ENCODE measurements at places on chromosomes 2 and 18. TPM values are rescaled to one million over a fixed set of nuclear protein-coding genes. Genes with fewer than 3 reads are reported as not detected.

DNA sequence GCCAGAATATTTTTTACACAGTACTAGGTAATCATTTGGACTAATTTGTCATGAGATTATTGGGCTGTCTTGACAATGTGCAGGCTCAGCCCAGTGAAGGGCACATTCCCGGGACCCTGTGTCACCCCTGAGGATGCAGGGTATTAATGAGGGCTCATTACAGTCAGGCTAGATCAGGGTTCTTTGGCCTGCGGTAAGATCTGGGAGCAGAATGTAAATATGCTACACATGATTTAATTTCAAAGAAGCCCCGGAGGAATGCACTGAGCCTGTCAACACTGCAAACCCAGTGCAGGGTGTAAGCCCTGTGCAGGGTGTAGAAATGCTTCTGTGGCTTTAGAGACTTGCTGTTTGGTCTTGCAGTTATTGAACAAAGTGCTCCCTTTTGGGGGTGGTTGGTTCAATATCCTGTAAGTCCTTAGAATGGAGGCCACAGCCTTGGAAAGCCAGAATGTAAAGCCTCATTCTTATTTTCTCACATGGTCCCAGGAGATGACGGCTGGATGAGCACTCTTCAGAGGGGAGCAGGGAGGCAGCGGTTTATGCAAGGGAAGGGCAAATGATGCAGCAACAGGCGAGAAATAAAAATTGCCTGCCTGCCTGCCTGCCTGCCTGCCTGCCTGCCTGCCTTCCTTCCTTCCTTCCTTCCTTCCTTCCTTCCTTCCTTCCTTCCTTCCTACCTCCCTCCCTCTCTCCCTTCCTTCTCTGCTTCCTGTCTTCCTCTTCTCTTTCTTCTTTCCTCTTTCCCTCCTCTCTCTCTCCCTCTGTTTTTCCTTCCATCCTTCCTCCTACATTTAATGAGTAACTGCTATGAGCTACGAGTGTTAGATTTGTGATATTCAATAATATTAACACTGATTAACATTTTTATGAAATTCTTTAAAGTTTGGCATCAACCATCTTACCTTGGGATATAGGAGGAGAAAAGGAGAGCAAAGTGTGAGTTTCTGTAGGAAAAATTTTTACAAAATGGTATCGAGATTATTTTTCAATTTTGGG, 148.8 kb downstream of the VAPA start:
- no peak for DNase-seq

DNA sequence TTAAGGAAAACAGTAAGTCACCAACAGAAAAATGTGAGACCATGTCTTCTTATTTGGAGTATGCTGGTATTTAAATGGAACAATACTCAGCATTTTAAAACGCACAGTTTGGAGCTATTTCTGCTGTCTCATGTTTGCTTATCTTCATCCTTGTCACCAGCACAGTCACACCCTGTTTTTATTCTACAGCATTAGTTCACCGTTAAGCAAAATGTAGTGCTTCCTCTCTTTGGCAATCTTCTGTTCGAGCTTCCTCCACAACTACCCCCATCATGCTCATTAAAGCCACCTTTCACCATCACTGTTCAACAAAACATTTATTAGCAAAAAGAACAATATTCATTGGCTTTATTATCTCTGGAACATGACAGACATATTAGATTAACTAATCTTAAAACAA, 64.0 kb downstream of the SLC40A1 start:
- DNase-seq, result no peak

DNA sequence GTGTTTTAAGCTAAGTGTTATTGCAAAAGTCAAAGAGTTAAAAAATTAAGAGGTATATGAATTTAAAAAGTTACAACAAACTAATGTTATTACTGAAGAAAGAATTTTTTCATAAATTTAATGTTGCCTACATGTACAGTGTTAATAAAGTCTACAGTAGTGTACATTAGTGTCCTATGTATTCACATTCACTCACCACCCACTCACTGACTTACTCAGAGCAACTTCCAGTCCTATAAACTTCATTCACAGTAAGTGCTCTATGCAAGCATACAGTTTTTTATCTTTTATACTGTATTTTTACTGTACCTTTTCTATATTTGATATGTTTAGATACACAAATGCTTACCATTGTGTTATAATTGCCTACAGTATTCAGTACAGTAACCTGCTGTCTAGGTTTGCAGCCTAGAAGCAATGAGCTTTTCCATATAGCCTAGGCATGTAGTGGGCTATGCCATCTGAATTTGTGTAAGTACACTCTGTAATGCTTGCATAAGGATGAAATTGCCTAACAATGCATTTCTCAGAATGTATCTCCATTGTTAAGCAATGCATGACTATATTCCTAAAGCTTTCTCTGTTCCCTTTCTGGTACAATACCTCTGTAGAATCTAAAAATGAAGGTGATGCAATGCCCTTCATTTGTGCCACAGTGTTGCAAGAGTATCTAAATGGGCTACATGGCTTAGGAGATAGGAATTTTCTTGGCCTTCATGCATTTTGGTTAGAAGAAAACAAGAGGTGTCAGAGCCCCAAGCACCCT, 370.8 kb upstream of the NT5C1B start:
- no peak for DNase-seq

GRCh38 chr18:48913201-48913600, 37.6 kb downstream of the SMAD7 start:
- DNase-seq, result no peak

DNA sequence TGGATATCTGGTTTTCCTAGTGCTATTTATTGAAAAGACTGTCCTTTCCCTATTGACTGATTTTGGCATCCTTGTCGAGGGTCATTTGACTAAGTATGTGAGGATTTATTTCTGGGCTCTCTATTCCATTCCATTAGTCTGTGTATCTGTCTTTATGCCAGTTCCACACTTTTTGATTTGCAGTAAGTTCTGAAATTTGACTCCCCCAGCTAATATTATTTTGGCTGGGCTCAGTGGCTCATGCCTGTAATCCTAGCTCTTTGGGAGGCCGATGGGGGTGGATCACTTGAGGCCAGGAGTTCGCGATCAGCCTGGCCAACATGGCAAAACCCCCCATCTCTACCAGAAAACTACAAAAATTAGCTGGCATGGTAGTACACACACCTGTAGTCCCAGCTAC, 46.8 kb upstream of the GAREM2 start:
- DNase-seq, result no peak

- DNase-seq, result no peak
These were observed 1.7 kb upstream of the MYO3B start for GRCh38 chr2:170176212-170176611.

- DNase-seq, result no peak
These were observed 95.9 kb downstream of the MAP4K4 start for GRCh38 chr2:101793277-101793969.

GRCh38 chr2:216284708-216285107, 87.6 kb downstream of the MARCHF4 start:
- no peak for DNase-seq

GRCh38 chr2:47029737-47030524, 114.3 kb upstream of the MCFD2 start:
- no peak for DNase-seq

- DNase-seq, result no peak
These were observed 40.1 kb downstream of the GPD2 start for GRCh38 chr2:156476021-156476849.

DNA sequence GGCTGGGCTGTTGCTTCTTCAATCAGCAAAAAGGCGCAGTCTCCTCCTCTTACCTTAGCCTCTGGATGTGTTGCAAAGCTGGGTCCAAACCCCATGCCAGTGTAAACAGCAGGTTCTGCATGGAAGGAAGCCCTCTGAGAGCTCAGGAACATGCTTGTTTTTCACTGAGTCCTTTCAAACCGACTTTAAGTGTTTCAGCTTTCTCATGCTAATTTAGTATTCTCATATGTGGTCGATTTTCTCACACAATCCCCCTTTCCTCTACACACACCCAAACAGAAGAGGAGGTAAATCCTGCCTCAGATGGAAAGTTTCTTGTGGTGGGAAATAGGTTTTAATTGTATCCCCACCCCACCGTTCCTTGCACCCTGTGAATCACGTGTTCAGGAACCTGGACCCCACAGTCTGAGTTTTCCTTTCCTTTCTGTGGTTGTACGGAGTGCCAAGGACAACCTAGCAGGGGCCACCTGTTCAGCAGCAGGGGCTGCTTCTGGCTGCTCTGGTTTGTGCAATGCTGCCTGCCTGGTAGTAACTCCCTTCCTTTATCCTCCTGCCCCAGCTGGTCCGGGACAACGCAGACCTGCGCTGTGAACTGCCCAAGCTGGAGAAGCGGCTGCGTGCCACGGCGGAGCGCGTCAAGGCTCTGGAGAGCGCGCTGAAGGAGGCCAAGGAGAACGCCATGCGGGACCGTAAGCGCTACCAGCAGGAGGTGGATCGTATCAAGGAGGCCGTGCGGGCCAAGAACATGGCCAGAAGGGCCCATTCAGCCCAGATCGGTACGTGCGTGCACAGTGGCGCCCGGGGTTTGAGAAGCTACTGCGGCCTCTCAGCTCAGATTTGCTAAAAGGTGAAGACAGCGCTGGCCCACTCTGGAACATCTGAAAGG, 28.7 kb upstream of the LYPD6B start:
- DNase-seq, result no peak

GRCh38 chr2:56338232-56338631, 154.4 kb downstream of the CCDC85A start:
- DNase-seq, result no peak

- DNase-seq, result no peak
These were observed 103.4 kb downstream of the DYSF start for GRCh38 chr2:71556692-71557250.

GRCh38 chr2:55766947-55767346, 73.3 kb upstream of the PNPT1 start:
- DNase-seq, result no peak

GRCh38 chr2:231571661-231572191, 20.9 kb upstream of the TEX44 start:
- DNase-seq, result no peak

DNA sequence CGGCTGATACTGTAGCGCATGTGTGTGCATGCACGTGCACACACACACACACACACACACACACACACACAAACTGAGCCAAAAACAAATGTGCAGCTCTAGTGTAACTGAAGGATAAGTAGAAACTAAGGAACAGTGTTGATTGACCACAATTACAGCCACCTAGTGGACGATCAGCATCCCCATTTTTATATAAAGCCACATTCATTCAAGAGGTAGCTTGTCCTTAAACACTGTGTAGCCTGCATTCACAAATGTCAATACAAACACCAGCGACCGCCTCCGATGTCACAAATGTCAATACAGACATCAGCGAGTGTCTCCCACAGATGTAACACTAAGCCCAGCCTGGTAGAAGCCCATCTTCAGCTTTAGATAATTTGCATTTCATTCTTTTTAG, 167.4 kb downstream of the PTGR3 start:
- DNase-seq, result no peak

DNA sequence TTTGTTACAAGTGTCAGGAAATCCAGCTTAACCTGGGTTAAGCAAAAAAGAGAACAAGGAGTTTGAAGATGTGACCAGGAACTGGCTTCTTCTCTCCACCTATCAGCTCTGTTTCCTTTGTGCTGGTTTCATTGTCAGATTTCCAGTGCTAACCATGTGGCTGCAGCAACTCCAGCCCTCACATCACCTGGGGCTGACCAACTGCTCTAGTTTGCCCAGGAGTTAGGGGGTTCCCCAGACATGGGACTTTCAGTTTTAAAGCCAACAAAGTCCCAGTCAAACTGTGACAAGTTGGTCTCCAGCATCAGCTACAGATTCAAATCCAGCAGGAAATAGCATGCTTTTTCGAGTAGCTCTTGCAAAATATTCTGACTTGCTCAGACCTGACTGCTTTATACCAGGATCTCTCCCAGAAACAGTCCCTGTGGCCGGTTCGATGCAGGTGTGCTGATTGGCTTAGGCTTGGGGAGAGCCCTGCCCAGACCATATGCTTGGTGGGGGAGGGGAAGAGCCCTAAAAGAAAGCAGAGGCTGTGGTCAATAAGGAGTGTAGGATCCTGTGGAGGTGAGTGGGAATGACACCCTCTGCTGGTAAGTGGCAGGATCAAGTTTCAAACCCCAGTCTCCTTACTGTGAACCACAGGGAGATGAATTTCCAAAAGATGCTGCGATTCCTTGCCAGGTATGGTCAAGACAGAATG, 49.5 kb downstream of the KCNE4 start:
- DNase-seq, result peak; percentile 6

GRCh38 chr2:158900345-158900744, 68.1 kb upstream of the TANC1 start:
- no peak for DNase-seq

GRCh38 chr2:40646642-40647041, 194.8 kb upstream of the SLC8A1 start:
- no peak for DNase-seq

DNA sequence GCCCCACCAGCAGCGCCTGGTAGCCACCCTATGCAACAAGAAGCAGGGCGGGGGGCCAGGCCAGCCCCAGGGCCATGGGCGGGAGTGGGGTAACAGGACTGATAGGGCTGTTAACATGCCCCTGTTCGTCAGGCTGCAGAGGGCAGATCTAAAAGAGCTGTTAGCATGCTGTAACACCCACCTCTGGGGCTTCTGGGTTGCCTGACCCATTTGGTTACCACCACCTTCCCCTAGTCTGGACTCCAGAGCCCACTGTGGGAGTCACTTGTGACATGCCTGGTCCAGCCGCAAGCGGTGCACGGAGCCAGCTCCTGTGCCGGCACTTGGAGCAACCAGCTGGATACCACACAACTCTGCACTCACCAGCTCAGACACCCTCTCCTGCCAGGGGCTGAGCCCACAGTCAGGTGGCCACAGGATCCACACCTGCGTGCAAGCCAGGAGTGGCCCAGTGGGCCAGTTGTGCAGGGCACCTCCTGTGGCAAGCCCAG, 2.1 kb downstream of the METTL8 start:
- no peak for DNase-seq

DNA sequence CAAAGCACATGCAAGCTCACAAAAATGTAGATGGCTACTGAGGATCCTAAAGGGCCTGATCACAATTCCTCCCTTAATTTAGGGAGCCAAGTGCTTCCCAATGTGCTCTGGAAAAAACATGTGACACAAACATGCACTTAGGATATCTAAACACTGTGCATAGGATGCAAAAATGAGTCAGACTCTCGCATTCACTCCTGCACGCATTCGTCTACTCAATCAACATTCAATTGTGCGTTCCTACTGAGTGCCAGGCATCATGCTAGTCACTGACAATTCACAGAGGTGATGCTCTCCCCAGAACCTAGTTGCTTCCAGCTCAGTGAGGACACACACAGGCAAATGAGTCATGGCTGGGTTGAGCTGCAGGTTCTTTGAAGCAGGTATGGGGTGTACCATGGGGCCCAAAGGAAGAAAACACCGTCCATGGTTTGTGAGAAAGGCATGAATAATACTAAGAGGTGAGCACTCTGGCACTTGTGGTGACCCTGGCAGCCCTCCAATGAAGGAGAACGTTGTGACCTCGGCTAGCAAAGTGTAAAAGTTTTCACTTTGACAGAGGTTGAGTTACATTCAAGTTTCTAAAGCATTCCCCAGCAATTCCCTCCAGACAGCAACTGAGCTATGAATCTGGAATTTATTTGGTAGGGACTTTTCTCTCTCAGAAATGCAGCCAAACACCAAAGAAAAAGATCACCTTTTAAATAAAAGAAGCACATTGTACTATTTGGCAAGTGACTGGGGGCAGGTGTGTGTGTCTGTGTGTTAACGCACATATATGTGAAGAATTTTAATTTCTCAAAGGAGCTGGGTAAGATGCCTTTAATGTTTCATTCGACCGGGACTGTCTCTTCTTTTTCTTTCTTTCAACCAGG, 173.3 kb downstream of the ALPK2 start:
- no peak for DNase-seq

UGT1A3 gene
- 0.16 TPM for polyA plus RNA-seq

PLCD4 gene
- polyA plus RNA-seq, result 4.0 TPM

DIS3L2 gene
- polyA plus RNA-seq, result 23.6 TPM

DSC3 gene
- polyA plus RNA-seq, result 3.4 TPM

SCN1A gene
- 0.21 TPM for polyA plus RNA-seq

INPP5D gene
- 12.6 TPM for polyA plus RNA-seq

OR6B2 gene
- polyA plus RNA-seq, result not detected

RGPD3 gene
- 0.24 TPM for polyA plus RNA-seq

Data from large intestine (tissue), 12 donors.